ENCODE measurements at places on chromosomes 16 and 17.

GRCh38 chr16:66859397-66860068, 15.3 kb downstream of the CA7 start:
- no peak overlapping the region for H3K4me3 ChIP-seq
- DNase-seq: no peak
- H3K4me1 ChIP-seq: no peaks in the 10 kb centered on the region
- H3K27me3 ChIP-seq: no peaks in the 10 kb centered on the region

DNA sequence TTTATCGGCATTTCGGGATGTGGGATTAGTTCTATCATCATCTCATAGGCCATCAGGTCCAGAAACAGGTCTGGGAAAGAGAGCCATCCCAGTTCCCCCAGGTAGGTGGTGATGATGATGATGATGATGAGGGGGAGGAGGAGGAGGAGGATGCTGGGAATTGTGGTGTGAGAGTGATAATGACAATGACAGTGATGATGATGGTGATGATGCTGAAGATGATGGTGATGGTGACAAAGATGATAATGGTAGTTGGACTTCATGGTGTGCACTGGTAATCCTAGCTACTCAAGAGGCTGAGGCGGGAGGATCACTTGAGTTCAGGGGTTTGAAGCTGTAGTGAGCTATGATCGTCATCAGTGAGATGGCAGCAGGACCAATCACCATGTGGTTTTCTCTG, 16.3 kb upstream of the GCSH start:
- H3K27me3 ChIP-seq: no peaks in the 10 kb centered on the region
- no peak overlapping the region for H3K4me3 ChIP-seq
- no peak overlapping the region for H3K27ac ChIP-seq
- H3K36me3 ChIP-seq: no peaks in the 10 kb centered on the region
- no peak for DNase-seq
- H3K4me1 ChIP-seq: no peaks in the 10 kb centered on the region

GRCh38 chr16:10949424-10949970, 5.1 kb downstream of the CLEC16A start:
- H3K27me3 ChIP-seq: no peaks in the 10 kb centered on the region
- no peak for DNase-seq
- H3K36me3 ChIP-seq: no peaks in the 10 kb centered on the region
- H3K4me1 ChIP-seq: peaks cover 15% of the 10 kb centered on the region
- H3K4me3 ChIP-seq: no peak overlapping the region

DNA sequence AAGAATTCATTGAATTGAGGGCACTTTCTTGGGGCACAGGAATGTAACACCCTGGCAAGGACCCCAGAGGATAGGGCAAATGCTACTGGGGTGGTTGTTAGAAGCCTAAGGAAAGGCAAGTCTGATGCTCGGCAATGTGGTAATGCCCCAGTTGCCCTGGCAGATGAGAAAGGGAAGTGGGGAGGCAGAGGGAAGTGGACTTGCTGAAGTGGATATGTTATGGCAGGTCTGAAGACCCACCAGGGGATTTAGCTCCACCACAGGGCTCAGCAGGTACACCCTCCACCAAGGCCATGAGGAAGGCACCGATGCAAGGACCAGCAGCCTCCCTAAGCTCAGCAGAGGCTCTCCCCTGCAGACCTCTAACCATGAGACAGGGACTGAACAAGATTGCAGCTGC, 184.8 kb downstream of the IRX5 start:
- no peak overlapping the region for H3K4me3 ChIP-seq
- no peak overlapping the region for H3K27ac ChIP-seq
- H3K36me3 ChIP-seq: no peaks in the 10 kb centered on the region
- no peaks in the 10 kb centered on the region for H3K27me3 ChIP-seq

GRCh38 chr16:72705801-72706200, 342.1 kb downstream of the ZFHX3 start:
- no peak for DNase-seq
- no peaks in the 10 kb centered on the region for H3K27me3 ChIP-seq
- H3K27ac ChIP-seq: no peak overlapping the region
- no peak overlapping the region for H3K4me3 ChIP-seq

GRCh38 chr17:31388770-31389656, 2.5 kb upstream of the RAB11FIP4 start:
- H3K27me3 ChIP-seq: peaks cover 36% of the 10 kb centered on the region
- H3K36me3 ChIP-seq: no peaks in the 10 kb centered on the region
- no peak overlapping the region for H3K27ac ChIP-seq
- no peak overlapping the region for H3K4me3 ChIP-seq
- no peak for DNase-seq

DNA sequence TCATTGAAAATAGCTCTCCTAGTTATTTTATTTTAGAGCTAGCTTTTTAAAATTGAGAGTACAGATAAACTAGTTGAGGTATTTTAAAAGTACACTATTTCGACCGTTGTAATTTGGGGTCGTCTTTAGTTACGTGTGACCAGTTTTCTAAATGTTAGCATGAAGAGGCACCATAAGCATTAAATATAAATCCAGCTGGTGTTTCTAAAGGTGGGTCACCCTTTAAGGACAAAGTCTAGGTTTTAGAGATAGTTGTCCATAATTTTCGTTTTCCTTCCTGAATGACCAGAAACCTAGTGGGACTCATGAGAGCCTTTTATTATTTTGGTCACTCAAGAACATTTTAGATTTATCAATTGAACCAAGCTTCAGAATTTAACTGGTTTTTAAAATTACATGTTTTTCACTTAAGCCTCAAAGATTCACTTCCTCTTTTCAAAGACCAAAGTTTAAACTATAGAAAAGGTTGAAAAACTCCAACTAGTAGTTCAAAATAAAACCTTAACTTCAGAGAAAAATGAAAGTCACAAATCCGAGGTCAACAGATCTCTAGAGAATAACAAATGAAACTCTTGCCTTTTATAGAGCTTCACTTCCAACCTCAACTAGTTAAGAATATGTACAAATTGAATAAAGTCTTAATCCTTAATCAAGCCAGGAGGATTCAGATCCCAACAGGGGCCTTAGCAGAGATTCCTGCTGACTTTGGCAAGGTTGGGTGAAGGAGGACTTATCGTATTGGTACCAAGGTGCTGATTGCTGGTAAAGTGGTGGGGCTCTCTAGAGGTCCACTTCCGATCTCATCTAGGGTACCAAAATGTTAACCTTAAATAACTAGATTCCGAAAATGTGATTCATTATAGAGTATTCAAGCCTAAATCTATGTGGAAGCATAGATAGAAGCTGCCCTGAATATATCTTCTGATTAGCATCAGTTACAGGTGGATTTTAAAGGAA, 32.5 kb downstream of the PHKB start:
- H3K4me1 ChIP-seq: no peaks in the 10 kb centered on the region

GRCh38 chr17:4064366-4064765, 78.5 kb downstream of the ZZEF1 start:
- no peak overlapping the region for H3K27ac ChIP-seq
- no peak for DNase-seq
- H3K4me1 ChIP-seq: no peaks in the 10 kb centered on the region
- H3K36me3 ChIP-seq: peaks cover 9% of the 10 kb centered on the region
- H3K27me3 ChIP-seq: no peaks in the 10 kb centered on the region

DNA sequence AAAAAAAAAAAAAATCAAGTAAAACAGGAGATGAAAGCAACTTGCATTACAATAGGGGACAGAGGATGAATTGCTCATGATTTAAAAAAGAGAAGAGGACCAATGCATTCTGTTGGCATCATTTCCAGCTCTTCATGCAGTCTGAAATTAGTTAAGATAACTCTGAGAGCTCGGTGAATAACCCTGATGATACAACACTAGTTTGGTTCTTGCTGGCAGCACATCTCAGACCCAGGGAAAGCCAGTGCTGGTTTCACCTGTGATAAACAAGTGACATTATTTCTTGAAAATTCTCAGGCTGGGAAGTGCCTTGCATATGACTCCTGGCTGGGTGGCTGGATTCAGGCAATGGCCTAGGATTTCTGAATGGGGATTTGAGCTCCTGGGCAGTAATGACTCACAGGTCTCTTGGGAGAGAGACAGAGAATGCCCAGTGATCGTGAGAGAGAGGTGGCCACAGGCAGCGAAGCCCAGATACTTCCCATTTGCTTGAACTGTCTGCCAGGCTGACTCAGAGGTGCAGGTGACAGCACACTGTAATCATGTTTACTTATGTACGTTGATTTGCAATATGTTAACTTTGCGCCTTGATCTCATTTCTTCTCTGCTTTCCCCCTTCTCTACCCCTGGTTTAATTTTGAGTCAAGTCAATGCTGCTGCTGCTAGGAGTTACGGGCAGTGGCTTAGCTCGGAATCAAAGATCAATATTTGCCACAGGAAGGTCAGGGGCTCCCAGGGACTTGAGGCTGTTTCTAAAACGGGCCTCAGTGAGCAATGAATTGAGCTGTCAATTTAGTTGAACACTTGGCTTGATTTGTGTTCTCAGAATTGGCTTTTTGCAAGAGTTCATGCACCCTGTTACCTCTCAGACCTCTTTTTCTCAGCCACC, 27.1 kb downstream of the ARSG start:
- peak overlapping the region; percentile 8 for H3K27ac ChIP-seq
- no peaks in the 10 kb centered on the region for H3K4me1 ChIP-seq
- H3K27me3 ChIP-seq: no peaks in the 10 kb centered on the region
- no peak overlapping the region for H3K4me3 ChIP-seq
- DNase-seq: no peak

DNA sequence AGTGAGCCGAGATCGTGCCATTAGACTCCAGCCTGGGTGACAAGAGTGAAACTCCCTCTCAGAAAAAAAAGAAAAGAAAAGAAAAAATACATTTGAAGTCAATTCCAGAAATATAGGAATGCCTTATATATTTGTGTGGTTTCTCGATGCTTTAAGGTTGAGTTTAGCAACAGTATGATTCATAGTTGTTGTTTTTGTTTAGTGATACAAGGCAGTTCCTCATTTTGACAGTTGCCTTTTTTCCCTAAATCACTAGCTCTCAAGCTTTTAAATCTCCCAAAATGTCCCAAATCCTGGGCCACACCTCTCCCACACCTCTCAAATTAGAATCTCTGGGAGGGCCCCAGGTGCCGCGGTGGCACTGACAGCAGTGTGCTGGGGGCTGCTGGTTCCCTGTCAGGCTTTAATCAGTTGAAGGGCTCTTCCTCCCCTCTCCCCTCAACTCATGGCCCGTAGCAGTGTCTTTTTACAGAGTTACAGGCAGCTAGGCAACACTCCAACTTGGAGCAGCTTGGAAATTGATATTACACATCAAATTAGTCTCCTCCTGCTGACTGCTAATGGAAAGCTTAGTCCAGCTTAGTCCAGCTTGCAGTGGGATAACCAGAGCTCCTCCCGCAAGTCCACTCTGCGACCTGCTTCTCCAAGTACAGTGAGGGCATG, 58.4 kb downstream of the EPN2 start:
- DNase-seq: no peak
- H3K4me3 ChIP-seq: no peak overlapping the region
- no peak overlapping the region for H3K27ac ChIP-seq

All from breast epithelium (tissue), 4 donors.